Left cardiac atrium (tissue), 4 donors: ENCODE measurements at places on chromosomes 3 and 15. TPM values are rescaled to one million over a fixed set of nuclear protein-coding genes. Genes with fewer than 3 reads are reported as not detected.

Gene OSTN
- total RNA-seq: 0.27 TPM

Gene POLR2M
- total RNA-seq: 51.2 TPM

Gene PARP15
- 1.6 TPM for total RNA-seq

Gene ZMYND10
- total RNA-seq: 0.29 TPM

Gene HTR3E
- total RNA-seq: not detected

Gene PCSK6
- 14.5 TPM for total RNA-seq

GRCh38 chr15:39736412-39737195, 46.0 kb downstream of the FSIP1 start:
- DNase-seq: peak; percentile 24

DNA sequence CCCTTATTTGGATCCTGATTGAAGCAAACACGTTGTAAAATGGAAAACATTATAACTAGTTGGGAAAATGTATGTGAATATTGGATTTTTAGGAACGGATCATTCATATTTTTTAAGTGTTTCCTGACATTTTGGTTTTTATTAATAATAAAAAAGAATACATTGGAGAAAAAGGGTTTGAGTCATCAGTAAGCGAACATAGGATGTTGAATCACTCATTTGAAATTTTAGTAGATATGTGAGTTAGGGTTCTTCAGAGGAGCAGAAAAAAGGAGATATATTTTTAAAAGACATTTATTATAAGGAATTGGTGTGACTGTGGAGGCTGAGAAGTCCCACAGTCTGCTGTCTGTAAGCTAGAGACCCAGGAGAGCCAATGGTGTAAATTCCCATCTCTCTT, 258.5 kb downstream of the PTPRG start:
- no peak for DNase-seq

DNA sequence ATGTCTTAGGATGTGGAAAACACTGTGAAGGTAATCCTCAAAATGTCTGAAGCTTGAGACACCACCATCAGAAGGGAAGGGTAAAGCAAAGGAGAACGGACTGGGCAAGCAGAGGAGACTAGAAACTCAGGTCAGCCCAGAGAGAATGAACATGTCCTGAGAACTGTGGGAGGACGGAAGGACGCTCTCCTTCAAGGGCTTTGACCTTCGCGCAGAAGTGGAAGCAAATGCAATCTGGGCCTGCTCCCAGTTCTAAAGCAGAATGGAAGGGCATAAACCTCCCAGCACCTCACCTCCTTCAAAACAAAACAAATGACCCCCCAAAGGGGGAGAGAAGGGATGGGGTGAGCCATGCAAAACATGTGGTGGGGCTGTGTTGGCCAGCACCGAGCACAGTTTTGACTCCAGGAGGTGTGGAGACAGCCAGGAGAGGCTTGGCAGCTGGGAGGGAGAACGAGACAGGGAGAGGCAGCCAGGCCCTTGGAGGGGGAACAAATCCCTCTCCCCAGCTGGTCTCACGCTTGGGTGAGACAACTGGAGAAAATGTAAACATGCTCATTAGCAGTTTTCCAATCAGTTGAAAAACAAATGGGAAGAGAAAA, 222.4 kb upstream of the WNT5A start:
- DNase-seq: no peak

- DNase-seq: no peak
Measured at GRCh38 chr3:183038757-183039156, 58.4 kb upstream of the DCUN1D1 start.

GRCh38 chr15:75042730-75043508, 19.5 kb downstream of the PPCDC start:
- peak; percentile 79 for DNase-seq

GRCh38 chr3:10319251-10319650, 1.7 kb downstream of the SEC13 start:
- DNase-seq: no peak

GRCh38 chr3:98994128-98994762, 92.8 kb upstream of the DCBLD2 start:
- DNase-seq: no peak

GRCh38 chr15:88345962-88346361, 89.4 kb upstream of the NTRK3 start:
- DNase-seq: no peak
